SK-N-SH (cell line): ENCODE measurements at places on chromosomes 5 and 9.

DNA sequence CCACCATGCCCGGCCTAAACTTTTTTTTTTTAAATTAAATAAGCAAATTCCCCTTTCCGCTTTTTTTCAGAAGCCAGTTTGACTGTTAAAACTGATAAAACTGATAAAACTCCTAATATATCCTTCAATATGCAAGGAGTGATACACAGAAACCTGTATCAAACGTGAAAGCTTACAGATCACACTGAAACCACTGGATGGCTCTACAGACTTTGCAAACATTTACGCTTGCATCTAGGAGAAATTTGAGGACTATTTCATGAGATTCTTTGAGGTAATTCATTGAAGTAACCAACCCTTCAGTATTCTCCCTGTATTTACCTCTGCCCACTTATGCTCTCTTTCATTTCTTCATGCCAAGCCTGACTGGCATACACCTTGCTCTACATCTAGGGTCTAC is 40.6 kb upstream of the CHD1 start:
- no peak for DNase-seq

DNA sequence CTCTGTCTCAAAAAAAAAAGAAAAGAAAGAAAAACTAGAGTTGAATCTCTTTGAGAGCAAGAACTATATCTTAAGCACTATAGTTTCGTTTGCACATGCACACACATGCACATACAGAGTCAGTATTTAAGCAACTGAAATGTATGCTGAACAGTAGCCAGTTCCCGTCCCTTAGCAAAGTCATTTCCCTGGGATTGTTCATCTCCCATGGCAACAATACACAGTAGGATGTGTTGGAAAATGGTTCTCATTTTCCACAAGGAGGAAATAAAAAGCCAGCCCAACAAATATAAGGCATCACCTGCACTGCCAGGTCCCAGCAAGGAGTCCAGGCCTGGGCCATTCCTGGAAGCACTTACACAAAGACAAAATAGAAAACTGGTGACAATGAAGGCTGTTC is 4.2 kb upstream of the ZNF346 start:
- DNase-seq, result no peak

- DNase-seq, result no peak
Measured at GRCh38 chr5:5623397-5623796, 200.9 kb downstream of the ICE1 start.

- DNase-seq, result no peak
Measured at GRCh38 chr5:157600252-157600651, 24.7 kb upstream of the ADAM19 start.

DNA sequence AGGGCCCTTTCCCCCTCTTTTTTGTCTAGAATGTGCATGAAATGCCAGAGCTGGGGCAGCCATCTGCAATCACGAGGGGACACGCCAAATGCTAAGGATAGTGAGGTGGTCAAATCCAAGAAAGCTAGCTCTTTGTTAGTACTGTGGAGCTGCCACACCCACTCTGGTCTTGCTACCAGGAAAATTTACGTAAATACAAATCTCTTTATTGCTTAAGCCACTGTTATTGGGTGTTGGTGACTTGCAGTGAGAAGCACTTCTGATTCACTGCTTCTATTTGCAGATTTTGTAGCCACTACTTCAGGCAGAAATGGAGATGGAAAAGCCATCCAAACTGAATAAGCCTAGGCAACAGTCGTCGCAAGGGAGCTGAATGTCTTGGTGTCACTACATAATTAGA is 25.6 kb upstream of the SUSD1 start:
- DNase-seq, result no peak

DNA sequence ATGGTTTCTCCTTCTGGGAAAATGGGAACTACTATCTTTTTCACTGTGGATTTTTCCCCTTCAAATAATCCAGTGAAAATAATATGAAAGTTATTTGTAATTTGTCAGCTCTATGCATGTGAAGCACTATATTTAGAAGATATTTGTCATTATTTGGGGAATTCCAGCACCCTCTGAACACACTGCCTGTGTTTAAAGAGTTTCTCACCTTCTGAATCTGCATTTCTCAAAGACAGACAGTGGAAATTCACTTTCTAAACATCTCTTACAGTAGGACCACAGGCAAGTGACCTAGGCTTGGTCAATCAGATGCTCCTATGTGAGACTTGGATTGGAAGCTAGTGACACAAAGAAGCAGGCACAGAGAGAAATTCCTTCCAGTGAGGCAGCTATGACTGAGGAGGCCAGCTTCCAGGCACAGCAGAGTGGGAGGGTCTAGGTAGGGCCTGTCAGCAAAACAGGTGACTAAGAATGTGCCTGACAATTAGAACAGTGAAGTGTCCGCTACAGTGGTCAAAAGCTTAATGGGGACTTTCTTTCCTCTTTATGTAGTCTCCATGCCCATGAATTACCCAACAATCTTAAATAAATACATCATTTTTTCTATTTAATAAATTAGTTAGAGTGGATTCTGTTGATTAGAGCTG is 167.2 kb downstream of the HMHB1 start:
- no peak for DNase-seq

DNA sequence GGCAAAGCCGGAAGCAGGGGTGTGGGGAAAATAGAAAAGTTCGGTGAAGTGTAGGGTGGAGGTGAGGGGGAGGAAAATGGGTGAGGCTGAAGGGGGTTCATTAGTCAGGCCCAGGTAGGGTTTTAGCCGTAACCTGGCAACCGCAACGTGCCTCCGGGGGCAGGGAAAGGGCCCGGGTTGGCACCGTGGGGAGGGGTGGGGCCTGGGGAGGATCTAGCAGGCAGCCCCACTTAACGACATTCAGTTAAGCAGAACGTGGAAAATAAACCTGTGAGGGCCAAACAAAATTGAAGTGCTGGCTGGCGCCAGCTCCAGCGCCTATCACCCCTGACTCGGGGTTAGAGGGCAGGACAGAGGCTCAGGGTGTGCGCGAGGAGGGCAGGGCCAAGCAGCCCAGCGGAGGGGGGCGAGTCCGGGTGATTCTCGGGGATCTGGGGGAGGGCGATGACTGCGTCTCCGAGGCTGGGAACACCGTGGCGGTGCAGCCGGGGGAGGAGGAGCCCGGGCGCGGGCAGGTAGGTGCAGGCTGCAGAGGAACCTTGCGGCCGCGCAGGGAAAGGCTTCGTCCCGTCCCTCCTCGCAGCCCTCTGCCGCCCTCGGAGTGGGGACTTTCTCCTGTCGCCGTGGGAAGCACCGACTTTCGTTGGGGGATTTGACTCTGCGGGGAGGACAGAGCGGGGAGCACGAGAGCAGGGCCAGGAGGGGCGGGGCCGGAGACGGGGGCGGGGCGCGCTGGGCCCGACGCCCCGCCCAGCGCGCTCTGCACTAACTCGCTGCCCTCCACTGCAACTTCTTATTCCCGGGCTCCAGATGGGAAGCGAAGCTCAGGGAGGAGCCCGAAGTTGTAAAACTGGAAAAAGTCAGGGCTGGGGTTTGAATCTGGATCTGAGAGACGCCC is 5.1 kb downstream of the RGS14 start:
- peak; percentile 89 for DNase-seq

DNA sequence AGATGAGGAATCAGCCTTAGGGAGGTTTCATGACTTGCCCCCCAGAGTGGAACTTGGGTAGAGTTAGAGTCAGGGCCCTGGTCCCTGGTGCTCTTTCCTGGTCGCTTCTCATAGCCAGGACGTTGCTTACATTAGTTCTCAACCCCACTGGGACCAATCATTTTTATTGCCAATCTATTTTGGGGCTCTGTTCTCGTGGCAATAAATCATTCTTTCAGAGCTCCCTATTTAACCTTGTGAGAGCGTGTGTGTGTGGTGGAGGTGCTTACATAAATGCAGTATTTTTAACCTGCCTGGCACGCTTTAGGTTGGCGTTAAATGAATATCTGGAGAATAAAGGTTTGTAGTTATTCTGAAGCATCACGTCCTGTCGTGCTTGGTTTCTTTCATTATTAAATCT is 4.1 kb downstream of the TRIO start:
- DNase-seq, result no peak
